ENCODE measurements at places on chromosomes 1 and 21.
A peak's percentile ranks its signal among the peaks of the same experiment; 100 is the strongest.

- peak; percentile 57 for DNase-seq
Measured at GRCh38 chr1:201504179-201504631, 2.7 kb downstream of the CSRP1 start.

DNA sequence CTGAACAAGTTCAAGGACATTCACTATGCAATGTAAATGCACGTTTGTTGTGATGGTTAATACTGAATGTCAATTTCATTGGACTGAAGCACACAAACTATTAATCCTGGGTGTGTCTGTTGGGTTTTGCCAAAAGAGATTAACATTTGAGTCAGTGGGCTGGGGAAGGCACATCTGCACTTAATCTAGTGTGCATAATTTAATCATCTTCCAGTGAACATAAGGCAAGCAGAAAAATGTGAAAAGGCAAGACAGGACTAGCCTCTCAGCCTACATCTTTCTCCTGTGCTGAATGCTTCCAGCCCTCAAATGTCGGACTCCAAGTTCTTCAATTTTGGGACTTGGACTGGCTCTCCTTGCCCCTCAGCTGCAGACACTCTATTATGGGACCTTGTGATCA, 40.1 kb downstream of the PRPF38A start:
- no peak for DNase-seq

DNA sequence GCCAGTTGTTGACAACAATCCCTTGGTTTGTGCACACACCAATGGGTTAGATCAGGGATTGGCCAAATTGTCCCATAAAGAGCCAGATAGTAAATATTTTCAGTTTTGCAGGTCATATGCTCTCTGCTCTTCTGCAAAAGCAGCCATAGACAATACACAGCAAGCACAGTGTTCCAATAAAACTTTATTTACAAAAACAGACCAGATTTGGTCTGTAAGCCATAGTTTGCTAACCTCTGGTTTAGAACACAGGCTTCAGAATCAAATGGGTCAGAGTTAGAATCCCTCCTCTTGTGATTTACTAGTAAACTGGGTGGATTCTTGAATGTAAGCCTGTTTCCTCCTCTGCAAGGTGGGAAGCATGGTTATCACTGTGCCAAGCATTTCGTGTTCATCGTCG, 65.3 kb upstream of the EFHD2 start:
- no peak for DNase-seq

DNA sequence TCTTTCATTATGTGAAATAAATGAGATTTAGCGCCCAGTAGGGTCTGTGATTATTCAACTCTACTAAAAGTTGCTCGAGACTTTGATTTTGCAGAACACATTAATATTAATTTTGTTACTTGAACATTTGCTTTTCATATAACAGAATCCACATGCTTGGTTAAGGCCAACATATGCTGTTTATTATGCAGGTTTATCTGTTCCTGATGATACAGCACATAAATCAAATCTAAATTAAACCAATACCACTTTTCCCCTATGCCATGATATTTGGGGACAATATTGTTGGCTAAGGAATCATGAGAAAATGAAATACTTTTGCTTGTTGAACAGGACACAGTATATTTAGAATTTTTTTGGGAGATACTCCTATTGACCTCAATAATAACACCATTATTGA, 291.1 kb downstream of the USP25 start:
- DNase-seq, result no peak

GRCh38 chr1:76187436-76187835, 112.9 kb downstream of the ST6GALNAC3 start:
- no peak for DNase-seq

GRCh38 chr1:187313115-187313514, 484.4 kb downstream of the PLA2G4A start:
- DNase-seq, result no peak

DNA sequence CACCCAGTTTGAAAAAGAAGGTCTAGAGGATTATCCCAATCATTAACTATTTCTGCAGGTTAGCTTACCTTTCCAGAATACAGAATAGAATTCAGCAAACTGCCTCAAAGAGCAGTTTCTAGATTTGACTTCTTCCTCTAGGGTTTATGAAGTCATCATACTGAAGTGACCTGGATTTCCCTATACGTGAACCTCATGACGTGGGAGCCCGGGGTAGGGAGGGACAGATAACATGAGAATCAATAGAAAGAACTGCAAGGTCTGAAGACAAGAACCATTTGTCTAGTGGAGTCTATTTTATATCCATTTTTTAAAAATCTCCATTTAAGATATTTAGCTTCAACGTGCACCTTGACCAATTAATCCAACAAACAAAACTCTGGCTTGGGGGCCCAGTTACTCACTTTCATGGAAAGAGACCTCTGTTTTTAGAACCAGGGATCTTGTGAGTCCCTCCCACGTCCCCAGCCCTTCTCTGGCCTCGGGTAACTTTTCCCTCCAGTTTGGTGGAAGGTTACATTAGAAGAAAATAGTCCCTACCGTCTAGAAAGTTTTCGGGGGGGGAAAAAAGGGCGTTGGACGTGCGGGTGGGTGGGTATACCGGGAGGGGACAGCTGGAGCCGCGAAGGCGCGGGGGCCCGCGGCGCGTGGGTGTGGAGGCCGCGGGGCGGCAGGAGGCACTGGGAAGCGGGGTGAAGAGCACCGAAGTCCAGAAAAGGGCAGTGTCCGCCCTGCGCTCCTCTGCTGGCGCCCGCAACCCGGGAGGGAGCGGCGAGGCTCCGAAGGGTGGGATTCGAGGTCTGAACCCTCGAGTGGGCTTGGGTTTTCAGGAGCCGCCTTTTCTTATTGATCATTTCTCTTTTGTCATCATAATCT, 13.8 kb upstream of the POGZ start:
- peak; percentile 63 for DNase-seq

- DNase-seq, result no peak
Measured at GRCh38 chr21:42525676-42526378, 12.2 kb downstream of the SLC37A1 start.

- DNase-seq, result peak; percentile 9
Measured at GRCh38 chr1:244628789-244629188, 24.1 kb upstream of the DESI2 start.

DNA sequence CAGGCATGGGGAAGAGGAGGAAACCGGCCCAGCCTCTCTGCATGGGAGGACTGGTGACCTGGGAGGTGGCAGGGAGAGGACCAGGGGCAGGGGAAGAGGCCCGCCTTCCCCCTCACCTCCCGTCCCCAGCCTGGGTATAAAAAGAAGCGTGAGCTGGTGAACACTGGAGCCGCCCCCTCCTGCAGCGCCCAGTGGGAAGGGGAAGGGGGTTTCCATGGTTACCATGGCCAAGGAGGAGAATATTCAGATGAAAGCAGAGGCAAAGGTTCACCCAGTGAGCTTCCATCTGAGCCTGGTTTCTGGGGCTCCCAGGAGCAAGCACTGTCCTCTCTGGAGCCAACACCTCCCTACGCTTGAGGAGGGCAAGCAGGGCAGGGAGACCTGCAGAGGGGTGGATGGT, 54.9 kb downstream of the ACOT7 start:
- DNase-seq, result no peak

GRCh38 chr1:101013776-101014175, 11.8 kb downstream of the DPH5 start:
- DNase-seq, result no peak

GRCh38 chr21:38902608-38903445, 97.1 kb downstream of the ETS2 start:
- peak; percentile 22 for DNase-seq

DNA sequence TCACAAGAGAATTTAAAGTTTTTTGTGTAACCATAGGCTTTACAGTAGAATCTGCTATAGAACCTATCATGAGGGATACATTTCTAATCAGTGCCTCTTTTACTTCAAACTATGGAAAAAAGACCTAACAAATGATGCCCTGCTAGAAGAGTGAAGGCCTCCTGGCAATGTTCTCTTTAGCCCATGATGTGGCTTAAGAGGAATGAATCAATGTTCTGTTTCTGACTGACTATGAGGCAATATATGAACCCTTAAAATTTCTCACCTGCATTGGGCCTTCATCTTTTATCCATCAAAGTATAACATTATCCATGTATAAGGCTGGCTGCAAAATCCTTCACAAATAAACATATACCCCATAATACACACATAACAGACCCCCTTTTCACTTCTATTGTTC, 65.7 kb upstream of the IL12RB2 start:
- DNase-seq, result no peak

Data from fibroblast of the aortic adventitia (primary cell).